Midbrain (tissue), 1 donor: ENCODE measurements at places on chromosomes 11 and 22.

GRCh38 chr11:68021167-68021787 is 9.2 kb upstream of the NDUFS8 start:
- DNase-seq: no peak

DNA sequence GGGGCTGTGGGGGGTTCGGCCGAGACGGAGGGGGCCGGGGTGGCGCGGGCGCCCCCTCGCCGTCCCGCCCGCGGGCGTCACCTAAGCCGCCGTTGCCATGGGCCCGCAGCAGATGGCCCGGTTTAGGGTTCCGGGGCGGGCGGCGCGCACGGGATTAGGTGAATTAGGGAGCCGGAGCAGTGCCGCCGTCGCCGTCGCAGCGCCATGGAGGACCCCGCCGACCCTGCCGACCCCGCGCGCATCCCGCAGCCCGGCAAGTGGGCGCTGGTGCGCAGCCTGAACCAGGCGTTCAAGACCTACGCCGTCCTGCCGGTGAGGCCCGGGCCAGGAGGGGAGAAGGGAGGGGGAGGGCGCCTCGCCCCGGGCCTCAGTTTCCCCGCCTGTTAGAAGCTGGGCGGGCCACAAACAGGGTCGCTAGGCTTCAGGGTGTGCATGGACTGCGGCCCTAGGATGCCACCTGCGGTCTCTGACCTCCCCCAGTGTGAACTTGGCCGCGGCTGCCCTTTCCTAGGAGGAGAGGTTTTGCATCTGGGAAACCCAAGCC is 10.1 kb downstream of the MYO7A start:
- DNase-seq: no peak

DNA sequence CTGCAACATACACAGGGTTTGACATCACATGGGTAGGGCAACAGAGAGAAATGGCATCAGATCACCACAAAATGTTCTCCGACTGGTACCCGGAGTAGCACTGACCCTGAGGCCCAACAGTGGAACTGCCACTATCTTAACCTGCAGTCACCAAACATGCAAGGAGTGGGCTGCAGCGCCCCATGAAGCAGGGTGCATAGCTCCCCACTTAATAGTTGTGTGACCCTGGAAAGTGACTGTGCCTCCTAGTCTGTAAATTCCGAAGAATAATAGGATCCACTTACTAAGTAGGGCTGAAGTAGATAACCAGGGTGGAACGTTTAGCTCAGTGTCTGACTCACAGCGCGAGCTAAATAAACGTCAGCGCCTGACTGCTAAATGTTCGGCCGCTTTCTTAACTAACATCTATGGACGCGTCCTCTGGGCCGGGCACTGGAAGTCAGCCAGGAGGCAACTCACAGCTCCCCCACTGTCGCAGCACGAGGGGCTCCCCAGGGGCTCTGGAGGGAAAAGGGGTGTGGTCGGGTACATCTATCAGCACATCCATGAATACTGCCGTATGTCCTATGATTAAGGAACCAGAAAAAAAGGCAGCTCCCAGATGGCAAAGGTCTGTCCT is 777 bp downstream of the LTO1 start:
- DNase-seq: no peak

- no peak for DNase-seq
These were observed 1564.8 kb upstream of the TENM4 start for GRCh38 chr11:81005595-81005994.

DNA sequence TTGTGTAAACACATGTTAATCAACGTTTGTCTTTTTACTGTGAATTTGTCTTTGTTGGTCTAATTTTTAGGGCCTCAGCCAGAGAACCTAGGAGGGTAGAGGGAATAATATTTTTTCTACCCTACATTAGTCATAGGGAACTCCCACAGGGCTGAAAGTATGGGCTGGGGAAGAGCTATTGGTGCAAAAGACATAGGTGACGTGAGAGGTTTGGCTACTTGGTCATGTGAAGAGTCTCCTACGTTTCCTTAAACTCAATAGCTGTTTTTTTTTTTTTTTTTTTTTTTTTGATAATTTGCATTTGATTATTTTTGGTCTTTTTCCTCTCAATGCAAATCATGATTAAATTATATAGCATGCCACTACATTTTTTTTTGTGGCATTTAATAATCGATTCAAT is 15.9 kb upstream of the MMP7 start:
- no peak for DNase-seq

- no peak for DNase-seq
These were observed 233.9 kb downstream of the FAT3 start for GRCh38 chr11:92458486-92458885.

GRCh38 chr11:122069707-122070360 is 46.2 kb downstream of the BLID start:
- DNase-seq: peak; percentile 72

DNA sequence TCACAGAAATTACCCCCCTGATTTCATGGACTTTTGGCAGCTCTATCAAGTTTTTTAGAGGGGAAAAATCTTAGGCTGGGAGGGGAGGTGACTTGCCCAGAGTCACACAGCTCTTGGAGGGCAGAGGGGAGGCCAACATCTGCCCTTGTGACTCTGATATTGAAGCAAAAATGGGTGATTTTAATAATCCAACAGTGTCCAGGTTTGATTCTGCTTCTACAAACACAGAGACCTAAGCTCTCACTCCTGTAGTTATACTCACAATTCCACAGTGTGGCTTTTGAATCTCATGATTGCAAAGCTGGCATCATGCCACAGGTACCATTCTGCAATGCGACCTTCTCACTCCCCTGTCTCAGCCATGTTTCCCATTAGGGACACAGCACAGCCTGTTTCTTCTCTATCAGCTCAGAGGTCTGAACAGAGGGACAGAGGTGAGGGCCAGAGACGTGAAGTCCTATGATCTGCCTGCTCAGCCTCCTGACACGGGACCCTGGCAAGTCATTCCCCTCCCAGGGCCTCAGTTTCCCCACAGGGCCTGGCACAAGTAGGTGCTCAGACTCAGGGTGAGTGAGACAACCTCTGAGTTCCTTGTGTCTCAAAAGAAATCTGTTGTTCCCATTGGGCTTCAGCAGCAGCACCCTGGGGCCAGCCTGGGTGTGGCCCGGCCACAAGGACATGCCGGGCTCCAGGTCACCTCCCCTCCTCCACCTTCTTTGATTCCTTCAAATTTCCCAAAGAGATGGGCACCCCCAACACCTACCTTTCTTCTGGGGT is 766 bp downstream of the APOL2 start:
- DNase-seq: peak; percentile 31

GRCh38 chr11:120817158-120817557 is 206.7 kb upstream of the TBCEL start:
- peak; percentile 26 for DNase-seq

DNA sequence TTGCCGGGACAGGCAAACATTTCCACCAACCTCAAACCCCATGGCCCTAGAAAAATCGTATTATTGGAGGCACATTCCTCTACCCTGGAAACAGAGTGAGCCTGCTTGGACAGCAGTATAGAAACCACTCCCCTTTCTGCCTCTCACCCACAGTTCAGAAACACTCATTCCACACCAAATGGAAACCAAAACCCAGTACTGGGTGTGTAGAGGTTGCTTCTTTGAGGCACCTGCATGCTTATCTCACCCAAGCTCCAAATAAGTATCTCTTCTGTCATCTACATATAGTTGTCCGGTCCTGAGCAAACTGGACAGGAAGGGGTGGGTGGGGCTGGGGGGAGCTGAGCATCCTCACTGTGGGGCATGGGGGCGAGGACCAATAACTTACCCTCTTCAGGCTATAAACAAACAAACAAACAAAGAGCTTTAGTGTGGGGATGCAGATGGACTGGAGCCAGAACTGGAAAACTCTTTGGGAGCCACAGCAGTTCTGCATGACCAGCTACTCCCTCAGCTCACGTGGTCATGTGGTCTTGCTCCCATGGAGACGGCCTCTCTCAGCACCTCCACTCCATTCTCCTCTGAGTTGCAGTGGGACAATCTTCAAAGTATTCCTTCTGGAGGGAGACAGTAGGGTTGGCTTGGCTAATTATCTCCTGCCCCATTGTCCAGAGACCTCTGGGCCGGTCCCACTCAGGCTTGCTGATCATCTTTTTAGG is 1.0 kb upstream of the PLAAT2 start:
- peak; percentile 50 for DNase-seq

- no peak for DNase-seq
These were observed 543.7 kb upstream of the RAG2 start for GRCh38 chr11:37141707-37142106.

DNA sequence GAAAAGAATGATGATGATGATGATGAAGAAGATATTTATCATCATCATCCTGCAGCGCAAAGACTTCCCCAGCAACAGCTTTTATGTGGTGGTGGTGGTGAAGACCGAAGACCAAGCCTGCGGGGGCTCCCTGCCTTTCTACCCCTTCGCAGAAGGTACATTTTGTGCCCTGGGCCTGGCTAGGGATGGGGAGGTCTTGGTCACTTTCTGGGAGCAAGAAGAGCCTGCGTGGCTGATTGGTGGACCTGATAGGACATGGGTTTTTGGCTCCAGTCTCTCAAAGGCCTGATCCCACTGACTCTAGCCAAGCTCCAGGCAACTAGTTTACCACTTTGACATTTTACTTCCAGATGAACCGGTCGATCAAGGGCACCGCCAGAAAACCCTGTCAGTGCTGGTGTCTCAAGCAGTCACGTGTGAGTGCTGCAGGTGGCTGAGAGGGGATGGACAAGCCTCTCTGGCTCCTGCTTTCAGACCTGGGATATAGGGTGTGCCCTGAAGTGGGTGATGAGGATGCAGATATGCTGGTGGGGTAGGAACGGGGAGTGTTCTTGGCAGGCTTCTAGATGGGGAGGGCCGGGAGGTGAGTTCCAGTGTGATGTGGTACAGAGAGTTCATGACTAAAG is 5.3 kb downstream of the SIDT2 start:
- DNase-seq: no peak

DNA sequence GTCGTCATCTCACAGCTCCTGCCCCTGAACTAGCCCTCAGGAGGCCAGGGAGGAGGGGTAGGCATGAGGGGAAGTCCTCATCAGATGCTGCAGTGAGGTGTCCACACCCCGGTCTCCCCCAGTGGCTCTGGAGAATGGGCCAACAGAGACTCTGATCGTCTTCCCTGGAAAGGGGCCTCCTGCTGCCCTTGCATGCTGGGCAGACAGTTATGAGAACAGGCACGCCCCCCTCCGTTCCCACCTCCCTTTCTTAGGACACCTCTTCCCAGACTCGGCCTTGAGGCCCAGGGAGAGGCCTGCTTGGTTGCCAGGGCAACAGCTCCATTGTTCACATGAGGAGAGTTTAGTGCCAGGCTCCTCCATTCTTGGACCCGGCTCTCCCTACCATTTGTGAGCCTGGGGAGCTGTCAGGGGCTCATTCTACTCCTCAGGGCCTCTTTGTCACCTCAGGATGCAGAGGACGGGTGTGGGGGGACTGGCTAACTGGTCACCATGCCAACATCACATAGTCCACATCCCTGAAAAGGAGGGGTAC is 157.7 kb downstream of the TTC17 start:
- DNase-seq: no peak

- no peak for DNase-seq
These were observed 123.7 kb upstream of the NECTIN1 start for GRCh38 chr11:119852741-119853140.

- no peak for DNase-seq
These were observed 148.1 kb downstream of the SPON1 start for GRCh38 chr11:14110629-14111028.

- DNase-seq: no peak
These were observed 85.2 kb upstream of the MYOD1 start for GRCh38 chr11:17633987-17634775.

GRCh38 chr22:49756201-49756600 is 71.5 kb downstream of the BRD1 start:
- no peak for DNase-seq

GRCh38 chr11:124876818-124877630 is 11.8 kb downstream of the ROBO3 start:
- DNase-seq: no peak

DNA sequence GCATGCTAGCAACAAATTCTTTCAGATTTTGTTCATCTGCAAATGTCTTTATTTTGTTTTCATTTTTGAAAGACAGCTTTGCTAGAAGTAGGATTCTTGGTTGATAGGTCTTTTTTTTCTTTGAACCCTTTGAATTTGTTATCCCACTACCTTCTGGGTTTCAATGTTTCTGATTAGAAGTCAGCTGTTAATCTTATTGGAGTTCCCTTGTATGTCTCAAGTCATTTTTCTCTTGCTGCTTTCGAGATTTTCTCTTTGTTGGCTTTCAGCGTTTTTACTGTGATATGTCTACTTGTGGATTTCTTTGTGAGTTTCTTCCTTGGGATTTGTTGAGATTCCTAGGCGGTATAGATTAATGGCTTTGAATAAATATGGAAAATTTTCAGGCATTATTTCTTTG is 27.2 kb upstream of the MS4A8 start:
- DNase-seq: no peak

GRCh38 chr22:30028731-30029130 is 51.5 kb upstream of the HORMAD2 start:
- DNase-seq: peak; percentile 81

- DNase-seq: no peak
These were observed 494.7 kb downstream of the BUD13 start for GRCh38 chr11:116278076-116278475.

GRCh38 chr11:65045061-65045460 is 4.1 kb downstream of the SAC3D1 start:
- no peak for DNase-seq

DNA sequence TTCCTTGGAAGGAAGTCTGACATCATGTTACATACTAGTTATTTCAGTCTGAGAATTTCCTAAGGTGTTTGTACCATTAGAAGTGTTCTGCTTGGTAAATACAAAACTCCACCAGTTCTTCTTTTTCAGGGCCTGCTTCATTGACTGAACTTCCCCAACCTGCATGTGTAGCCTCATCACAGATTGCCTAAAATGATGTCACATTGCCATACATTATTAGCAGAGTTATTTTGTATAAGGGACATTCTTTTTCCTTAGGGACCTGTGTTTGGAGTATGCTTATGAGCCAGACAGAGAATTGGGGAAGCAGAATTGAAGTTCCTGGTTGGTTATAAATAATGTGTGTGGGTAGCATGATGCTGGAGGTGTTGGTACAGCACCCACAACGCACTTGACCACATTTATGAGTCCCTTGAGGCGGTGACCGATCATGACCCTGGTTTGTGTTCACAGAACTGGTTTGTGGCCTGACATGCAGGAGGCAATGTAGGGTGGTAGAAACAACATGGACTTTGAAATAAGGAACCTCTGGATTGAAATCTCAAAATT is 16.4 kb upstream of the MMP7 start:
- DNase-seq: no peak

DNA sequence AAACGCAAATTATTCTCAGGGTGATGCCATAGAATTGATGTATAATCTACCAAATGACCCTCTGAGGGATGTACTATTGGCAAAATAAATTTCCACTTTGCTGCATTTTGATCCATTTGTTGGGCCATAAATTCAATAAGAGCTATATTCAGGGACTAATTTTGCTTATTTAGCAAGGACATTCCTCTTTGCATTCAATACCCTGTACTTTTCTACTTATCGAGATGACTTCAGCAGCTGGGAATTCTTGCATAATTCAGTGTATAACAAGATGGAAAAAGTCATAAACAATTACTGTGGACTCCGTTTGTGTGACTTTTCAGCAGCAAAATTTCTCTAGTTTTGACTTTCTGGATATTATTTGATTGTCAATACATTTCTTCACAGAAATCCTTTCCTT is 744.7 kb upstream of the CCDC179 start:
- no peak for DNase-seq

GRCh38 chr11:134229126-134229790 is 4.8 kb downstream of the VPS26B start:
- DNase-seq: no peak

GRCh38 chr22:48708558-48709245 is 1119.0 kb downstream of the BRD1 start:
- no peak for DNase-seq
